Stimulated activated CD4-positive, alpha-beta T cell treated with anti-CD3 and anti-CD28 coated beads, Interleukin-1b, Interleukin-23, amount 100 ng/mL, for 1 hour (primary cell): ENCODE measurements at places on chromosomes 7 and 10.

- no peak for DNase-seq
These were observed 825.2 kb downstream of the REEP3 start for GRCh38 chr10:64346389-64346788.

GRCh38 chr10:90977162-90977854, 56.4 kb upstream of the ANKRD1 start:
- DNase-seq, result no peak

DNA sequence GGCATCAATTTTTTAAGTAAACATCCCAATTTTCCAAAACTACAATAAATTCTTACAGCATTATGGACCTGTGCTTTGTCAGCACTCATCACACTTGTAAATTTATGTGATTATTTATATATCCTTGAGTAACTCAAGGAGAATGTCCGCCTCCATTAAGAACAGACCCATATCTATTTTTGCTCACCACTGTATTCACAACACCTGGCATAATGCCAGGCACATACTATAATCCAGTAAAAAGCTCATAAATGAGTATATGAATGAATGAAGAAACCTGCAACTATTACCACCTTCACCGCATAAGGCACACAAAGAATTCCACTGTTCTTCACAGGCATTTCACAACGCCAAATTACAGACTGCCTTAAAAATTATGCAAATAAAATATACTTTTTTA, 46.9 kb downstream of the MINDY3 start:
- DNase-seq, result no peak

DNA sequence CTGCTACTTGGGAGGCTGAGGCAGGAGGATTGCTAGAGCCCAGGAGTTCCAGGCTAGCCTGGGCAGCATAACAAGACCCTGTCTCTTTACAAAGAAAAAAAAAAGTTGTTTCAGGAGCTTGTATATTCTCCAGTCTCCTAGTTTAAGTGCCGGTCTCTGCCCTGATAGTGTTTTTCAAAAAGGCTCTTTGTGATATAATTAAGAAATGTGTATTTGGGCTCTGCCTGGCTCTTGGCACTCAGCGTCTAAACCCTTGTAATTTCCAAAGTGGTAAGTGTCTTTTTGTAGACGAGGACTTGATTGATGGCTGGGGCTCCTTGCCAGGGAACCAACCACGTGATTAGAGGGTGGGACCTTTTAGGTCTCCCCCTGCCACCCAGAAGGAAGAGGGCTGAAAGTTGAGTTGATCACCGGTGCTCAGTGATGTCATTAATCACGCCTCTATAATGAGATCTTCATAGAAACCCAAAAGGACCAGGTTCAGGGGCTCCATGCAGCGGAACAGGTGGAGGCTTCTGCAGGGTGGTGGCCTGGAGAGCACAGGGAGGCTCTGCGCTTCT, 4.4 kb downstream of the EIF3B start:
- DNase-seq, result no peak

DNA sequence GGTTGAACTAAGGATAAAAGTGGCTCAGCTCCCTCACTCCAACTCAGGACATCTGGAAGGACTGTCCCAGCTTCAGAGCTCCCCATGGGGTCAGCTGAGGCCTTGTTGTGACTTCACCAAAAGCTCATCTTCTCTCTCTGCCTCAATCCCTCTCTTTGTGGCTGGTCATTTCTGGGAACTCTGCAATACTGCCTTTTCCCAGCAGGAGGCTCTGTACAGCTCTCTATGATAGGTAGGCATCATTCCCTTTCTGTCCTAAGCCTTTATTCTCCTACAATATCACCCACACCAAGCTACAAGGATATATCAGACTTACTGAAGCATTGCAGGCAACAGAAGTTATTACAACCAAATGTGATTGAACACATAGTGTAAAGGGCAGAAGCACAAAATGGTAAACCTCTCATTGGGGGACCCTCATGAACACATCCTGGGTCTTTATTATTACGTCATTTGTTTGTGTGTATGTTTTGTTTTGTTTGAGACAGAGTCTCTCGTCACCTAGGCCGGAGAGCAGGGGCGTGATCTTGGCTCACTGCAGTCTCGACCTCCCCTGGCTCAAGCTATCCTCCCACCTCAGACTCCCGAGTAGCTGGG, 36.7 kb upstream of the PRPS1L1 start:
- DNase-seq, result no peak

DNA sequence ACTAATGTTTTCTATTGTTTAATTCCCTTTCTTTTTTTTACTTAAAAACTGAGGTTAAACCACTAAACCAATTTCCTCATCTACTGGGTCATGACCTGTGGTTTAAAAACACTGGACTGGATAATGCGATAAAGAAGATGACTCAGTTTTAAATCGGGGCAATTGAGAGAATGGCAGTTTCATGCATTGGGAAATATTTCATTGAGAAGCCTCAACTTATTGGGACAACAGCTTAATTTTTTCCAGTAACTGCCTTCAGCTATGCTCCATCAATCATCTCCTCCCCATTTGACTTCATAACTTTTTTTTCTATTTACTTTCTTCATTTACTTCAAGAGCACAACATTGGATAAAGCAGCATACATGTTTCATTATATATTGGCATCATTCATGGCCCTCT, 61.8 kb upstream of the MET start:
- no peak for DNase-seq

DNA sequence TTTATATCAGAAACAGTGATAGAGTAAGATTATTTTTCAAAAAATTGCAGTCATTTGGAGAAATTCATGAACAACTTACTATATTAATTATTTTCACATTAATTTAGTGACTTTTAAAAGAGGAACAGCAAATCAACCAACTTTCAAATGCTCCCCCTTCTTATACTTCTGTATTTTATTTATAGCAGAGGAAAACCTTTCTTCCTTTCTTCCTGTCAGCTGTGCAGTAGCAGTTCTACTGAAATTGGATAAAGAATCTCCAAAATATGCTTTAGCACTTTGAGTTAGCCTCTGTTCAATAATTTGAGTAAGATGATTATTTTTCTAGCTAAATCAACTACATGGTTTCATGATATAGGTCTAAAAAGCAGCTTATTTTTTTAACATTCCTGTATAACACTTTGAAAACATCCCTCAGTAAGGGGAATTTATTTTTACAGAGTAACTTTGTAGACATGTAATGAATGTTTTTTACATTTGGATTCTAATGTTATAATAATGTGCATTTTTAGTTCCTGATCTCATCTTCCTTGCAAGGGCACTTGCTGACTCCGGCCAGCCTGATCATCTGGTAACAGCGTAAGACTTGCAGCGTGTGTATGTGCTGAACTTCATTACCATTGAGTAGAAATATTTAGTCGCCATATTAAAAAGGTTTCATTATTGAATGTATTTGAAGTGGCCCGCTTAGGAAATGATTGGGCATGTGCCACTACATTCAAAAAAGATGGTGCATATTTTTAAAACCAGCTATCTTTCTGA, 158.3 kb upstream of the HDAC9 start:
- no peak for DNase-seq

DNA sequence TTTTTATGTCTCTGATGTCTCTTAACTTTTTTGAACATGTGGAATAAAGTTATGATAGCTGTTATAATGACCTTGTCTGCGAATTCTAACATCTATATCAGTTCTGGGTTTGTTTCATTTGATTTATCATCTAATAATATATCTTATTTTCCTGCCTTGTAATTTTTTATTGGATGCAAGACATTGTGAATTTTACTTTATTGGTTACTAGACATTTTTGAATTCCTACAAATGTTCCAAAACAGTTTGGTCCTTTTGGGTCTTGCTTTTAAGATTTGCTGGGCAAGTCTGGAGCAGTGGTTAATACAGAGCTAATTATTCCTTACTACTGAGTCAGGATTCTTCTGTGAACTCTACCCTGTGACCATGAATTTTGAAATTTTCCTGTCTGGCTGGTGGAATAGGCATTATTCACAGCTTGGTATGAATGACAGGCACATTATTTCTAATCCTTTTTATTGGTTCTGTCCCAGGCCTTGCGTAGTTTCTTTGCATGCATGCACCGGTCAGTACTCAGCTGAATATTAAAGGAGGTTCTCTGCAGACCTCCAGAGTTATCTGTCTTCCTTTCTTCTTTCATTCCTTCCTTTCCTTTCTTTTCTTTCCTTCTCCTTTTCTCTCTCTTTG, 9.0 kb downstream of the CUTC start:
- DNase-seq, result no peak

DNA sequence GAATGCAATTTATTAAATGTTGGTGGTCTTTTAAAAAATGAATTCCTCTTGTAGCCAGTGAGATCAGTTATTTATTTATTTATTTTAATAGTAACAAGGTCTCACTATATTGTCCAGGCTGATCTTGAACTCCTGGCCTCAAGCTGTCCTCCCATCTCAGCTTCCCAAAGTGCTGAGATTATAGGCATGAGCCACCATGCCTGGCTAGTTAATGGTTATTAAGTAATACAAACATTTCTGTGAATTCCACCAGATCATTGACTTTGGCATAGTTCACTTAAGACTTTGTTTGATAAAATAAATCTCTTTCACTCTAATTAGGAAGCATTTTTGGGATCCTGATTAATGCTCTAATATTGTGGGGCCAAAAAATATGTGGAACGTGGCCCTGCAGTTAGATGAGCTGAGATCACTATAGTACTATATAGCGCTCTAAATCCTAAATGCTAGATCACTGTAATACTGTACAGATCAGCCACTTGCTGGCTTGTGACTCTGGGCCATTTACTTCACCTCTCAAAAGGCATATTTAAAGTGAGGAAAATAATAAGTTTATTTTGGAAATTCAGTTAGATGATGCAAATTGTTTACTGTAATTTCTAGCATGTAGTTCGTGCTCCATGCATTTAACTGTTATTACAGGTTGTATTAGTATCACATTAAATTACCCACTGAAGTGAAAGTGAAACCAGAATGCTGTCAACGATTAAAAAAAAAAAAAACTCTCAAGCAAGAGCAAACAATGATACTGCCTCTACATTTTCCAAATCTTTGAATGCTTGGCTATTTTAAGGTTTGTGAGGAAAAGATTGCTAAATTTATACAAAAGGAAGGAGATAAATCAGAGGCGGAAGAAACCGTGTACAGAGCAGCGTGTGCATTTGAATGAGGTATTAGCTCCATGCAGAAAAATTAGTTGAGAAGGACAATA, 15.9 kb upstream of the FAS start:
- DNase-seq, result no peak
